Caudate nucleus (tissue), 63 donors: ENCODE measurements at places on chromosomes 4 and X.

- DNase-seq: no peak
Observed at GRCh38 chrX:110402850-110403221, 44.2 kb downstream of the RTL9 start.

DNA sequence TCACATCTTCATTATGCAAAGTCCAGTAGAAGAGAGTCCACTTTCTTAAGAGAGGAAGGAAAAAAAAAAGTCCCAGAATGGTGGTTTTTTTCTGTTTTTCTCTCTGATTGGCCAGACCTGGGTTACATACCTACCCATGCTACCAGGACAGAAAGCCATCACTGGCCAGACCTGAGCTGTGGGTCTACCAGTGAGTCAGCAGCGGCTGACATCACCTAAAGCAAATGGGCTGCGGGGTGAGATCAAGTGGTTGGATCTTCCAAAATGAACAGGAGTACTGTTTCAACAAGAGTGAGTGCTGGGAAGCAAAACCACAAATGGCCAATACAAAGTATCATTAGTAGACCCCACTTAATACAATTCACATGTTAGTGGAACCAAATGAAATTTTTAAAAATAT lies 1.6 kb upstream of the NDST3 start:
- DNase-seq: no peak

GRCh38 chrX:21493226-21493830 lies 119.1 kb downstream of the CNKSR2 start:
- no peak for DNase-seq

DNA sequence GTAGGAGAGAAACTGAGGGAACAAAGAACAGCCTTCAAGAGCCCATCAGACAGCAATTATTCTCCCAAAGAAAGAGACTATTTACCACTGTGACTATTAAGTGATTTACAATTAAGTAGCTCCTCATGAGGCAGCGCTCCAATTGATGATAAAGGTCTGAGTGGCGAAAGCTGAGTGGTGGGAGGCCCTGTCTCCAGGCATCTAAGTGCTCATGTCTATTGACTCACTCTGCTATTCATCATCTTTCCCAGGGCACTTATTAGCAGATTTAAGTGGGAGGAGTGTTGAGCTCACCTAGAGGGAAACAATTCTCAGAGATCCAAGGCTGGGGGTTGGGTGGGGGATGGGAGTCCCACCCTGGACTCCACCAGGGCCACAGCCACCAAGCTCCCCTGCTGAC lies 23.3 kb downstream of the AMER1 start:
- DNase-seq: no peak

- no peak for DNase-seq
Observed at GRCh38 chr4:151067316-151067970, 32.0 kb upstream of the RPS3A start.

- DNase-seq: no peak
Observed at GRCh38 chr4:78545275-78546246, 6.0 kb upstream of the ANXA3 start.

DNA sequence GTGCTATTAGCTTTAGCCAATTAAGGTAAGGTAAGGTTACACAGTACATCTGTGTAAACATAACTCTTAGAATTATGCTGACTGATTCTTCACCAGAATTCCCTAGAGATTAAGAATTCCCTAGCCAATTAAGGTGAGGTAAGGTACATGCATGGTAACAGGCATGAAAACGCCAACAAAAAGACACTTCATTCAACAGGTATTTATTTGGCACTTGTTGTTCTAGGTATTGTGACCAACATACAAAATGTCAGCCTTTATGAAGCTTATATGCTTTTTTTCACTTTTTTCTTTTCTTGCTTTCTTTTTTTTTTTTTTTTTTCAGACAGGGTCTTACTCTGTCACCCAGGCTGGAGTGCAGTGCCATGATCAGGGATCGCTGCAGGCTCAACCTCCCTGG lies 47.2 kb downstream of the EDNRA start:
- no peak for DNase-seq

GRCh38 chrX:66012094-66012534 lies 27.8 kb downstream of the VSIG4 start:
- no peak for DNase-seq

DNA sequence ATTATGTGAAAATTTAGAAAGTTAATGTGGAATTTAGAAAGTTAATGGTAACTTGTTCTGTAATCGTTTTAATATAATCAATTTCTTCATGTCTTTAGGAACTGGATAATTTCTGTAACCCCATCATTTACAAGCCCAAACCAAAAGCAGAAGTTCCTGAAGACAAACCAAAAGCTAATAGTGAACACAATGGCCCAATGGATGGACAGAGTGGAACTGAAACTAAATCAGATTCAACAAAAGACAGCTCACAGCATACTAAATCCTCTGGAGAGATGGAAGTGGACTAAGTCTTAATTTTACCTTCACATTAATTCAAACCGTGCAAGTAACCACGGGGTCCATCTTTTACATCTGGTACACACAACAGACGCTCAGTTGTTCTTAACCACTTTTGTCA lies 48.1 kb upstream of the PLK4 start:
- DNase-seq: no peak

- no peak for DNase-seq
Observed at GRCh38 chr4:137700072-137700471, 167.8 kb upstream of the PCDH18 start.

- no peak for DNase-seq
Observed at GRCh38 chr4:3512279-3512678, 19.9 kb downstream of the LRPAP1 start.

GRCh38 chrX:23742174-23742696 lies 841 bp downstream of the ACOT9 start:
- DNase-seq: no peak

GRCh38 chr4:54940996-54941865 lies 184.2 kb downstream of the KDR start:
- DNase-seq: no peak

DNA sequence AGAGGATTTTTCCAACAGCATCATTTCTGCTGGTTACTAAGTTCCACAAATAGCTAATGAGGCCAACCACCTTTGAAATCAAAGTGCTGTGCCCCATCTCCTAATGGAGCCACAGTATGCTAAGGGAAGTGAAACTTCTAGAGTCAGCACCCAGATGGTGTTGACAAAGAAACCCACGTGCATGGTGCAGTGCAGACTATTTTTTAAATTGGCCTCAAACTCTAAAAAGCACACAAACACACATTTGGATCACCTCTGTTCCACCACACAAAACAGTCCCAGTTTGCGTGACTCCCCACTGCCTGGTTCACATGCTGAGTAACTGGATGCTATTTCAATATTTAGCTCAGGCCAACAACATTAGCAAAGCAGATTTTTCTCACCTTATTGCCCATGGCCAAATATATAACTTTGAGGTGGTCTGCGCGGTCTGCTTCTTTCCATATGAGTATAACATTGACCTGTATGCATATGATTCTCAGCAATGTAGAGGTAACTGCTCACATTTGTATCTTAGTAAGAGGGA lies 69.9 kb downstream of the AMELX start:
- no peak for DNase-seq

DNA sequence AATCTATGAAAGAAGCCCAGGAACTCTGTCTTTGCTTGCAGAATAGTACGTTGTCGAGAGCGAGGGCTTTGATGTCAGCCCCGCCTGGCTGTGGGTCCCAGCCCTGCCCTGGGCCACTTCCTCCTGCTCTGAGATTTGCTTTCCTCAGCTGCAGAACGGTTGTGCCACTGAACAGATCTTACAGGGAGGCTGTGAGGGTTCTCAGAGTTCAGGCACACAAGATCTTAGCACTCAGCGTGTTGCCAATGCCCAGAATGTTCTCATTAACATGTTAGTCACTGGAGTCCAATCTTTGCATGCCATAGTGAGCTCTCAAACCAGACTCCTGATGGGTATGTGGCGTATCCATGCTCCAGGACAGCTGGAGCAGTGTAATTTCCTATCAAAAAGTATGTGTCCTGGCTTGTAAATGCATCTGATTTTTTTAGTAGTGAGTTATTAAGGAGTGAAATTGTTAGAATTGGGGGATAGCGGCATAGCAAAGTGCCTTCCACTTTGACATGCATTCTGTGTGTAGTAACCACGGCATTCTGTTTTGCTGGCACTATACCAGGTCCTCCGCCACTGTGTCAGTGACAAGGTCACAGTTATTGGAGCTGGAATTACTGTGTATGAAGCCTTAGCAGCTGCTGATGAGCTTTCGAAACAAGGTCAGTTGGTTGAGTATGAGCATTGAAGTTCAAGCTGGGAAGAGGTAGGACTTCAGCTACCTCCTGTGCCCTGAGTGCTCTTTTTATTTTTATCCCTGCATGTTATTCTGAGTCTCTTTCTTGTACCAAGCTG lies 31.6 kb downstream of the TKTL1 start:
- no peak for DNase-seq

DNA sequence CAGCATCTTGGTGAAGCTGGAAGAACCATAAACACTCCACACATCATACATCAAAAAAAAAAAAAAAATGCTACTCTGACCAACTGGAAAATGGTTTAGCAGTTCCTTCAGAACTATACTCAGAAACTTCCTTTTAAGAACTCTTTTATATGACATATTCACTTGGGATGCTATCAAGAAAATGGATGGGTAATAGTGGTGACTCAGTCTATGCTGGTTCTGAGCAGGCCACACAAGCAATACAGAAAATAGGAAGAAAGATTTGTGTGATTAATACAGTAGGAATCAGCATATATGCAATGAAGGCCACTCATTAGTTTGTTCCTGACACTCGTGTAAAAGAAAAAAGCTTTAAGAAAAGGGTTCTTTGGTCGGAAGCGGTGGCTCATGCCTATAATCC lies 123.5 kb upstream of the FAT4 start:
- no peak for DNase-seq

DNA sequence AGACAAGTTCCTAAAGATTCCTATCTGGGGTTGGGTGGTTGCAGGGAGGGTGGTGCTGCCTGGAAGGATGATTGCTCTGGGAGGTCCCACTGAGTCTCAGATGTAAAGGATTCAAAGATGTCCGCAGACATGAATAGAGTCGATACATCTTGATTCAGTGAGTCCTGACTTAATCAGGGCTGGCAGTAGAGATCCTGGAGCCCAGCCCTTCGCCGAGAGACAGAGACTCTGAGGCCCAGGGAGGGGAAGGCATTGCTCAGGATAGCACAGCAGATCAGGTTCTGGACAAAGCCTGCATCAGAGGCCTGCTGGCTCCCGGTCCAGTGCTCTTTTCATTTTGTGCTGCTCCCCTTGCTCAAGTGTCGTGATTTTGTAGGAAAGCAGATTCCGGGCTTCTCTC lies 21.7 kb downstream of the PJA1 start:
- no peak for DNase-seq

DNA sequence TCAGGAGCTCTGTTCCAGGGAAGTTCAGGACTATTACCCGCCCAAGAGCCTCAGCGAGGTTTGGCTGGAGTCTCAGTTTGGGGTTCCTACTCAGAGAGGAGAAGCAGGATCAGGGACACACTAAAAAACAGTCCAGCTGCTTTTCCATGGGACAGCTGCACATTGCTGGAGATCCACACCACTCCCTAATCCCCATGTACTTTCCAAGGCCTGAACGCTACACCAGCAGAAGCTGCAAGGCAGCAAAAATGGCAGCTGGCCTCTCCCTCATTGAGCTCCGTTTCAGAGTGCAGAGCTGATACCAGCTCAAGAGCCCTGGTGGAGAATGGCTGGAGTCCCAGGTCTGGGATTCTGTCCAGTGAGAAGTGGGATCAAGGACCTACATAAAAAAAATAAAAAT lies 551.2 kb upstream of the PABPC5 start:
- DNase-seq: no peak

GRCh38 chrX:48957477-48957826 lies at the start of gene OTUD5:
Gene OTUD5 (minus strand): TSS chrX:48957607. CDS start chrX:48957570, 37 bp downstream.
- DNase-seq: peak; percentile 33

DNA sequence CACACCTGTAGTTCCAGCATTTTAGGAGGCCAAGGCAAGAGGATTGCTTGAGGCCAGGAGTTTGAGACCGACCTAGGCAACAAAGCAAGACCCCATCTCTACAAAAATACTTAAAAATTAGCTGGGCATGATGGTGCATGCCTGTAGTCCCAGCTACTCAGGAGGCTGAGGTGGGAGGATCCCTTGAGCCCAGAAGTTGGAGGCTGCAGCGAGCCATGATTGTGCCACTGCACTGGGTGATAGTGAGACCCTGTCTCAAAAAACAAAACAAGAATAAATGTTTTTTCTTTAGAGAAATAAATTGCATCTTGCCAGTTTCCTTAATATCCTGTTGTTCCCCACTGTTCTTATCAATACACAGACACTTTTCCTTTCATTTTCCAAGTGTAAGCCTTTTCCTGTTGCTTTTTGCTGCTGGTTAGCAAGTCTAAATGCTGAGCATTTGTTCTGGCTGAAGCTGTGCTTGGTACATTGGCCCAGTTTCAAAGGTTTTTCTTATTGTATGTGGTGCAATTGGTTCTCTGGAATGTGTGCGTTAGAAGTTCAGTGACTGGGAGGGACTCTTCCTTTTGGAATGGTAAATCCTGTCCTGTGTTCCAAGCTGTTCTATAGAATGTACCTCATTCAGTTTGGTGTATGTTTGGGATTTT lies 98.2 kb downstream of the AFF1 start:
- no peak for DNase-seq

DNA sequence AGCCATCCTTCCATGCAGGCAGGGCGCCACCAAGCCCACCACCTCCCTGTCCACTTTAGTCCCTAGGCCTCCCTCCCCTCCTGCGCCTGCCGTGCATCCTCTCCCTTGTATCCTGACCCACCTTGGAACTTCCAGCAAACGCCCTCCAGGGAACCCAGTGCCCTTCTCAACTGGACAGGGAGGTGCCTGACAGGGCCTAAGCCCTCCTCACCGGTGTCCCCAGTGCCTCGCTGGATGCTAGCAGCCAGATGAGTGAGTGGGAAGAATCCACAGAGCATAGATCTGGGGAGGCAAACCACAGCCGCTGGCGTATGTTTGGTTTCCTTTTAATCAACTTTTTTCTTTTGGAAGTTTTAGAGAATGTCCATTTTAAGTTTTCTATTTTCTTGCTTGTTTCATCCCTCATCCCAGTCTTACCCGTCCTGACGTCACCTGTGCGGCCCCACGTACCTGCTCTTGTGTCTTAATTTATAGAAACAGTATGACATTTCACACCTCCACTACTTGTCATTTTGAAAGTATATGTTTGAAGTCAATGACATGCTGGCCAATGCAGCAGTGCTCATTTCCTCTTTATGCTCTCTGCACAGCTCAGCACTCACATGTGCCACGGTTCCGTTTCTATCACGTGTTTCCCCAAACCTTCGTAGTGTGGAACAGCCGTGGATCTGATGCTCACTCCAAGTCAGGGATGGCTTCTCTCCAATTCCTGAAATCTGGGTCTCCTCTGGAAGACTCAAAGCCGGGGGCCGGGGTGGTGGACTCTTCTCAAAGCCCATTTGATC lies 3.4 kb upstream of the HMX1 start:
- DNase-seq: no peak

DNA sequence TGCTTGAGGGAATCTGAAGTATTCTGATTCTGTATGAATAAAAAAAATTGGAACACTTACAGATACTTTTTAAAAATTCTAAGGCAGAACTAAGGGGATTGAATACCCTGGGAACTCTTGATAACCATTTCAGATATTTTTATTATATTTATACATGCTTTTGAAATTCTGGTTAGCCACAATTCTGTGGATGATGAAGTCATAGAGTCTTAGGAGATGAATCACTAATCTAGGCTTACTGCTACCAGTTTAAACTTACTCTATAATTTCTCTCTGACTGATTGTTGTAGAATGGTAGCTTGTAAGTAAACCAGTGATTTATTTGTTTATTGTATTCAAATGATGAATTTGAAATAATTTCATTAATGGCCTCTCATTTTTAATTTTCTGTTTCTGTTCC lies 11.4 kb upstream of the SLAIN2 start:
- no peak for DNase-seq
